ENCODE measurements at places on chromosomes 1 and 21.
A peak's percentile ranks its signal among the peaks of the same experiment; 100 is the strongest.

GRCh38 chr1:20507248-20507563, 745 bp downstream of the MUL1 start:
- DNase-seq = no peak

- DNase-seq = peak; percentile 18
These were observed 120.9 kb upstream of the COL6A1 start for GRCh38 chr21:45860493-45861155.

DNA sequence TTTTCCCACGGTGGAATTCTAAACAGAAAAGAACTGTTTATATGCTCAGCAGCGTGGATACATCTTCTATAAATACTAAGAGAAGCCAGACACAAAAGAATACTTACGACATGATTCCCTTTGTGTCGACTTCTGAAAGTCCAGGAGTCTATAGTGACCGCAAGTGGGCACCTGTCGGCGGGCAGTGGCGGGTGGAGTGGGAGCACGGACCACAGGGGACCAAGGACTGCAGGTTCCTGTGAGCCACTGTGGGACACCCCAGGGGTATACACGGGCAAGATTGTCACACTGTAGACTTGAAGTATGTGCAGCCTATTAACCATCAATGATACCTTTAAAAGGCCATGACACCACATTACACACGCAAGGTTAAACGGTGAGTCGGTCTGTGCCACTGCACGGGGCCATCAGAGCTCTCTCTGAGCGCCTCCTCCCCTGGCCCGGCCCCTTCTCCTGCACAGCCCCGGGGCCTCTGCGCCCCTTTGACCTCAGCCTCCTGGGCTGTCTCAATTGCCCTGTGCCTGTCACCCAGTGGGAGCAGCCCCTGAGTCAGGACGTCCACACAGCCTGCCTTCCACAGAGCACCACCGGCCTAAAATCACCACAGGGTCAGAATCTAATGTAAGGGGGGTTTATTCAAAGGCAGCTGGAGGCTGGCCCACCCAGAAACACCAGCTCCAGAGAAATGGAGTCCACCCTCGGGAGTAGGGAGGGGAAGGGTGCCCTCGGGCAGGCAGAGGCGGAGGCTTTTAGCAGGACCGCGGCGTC, 90.0 kb upstream of the COL6A1 start:
- DNase-seq = no peak

- DNase-seq = no peak
These were observed 50.2 kb downstream of the C21orf91 start for GRCh38 chr21:17768840-17769446.

DNA sequence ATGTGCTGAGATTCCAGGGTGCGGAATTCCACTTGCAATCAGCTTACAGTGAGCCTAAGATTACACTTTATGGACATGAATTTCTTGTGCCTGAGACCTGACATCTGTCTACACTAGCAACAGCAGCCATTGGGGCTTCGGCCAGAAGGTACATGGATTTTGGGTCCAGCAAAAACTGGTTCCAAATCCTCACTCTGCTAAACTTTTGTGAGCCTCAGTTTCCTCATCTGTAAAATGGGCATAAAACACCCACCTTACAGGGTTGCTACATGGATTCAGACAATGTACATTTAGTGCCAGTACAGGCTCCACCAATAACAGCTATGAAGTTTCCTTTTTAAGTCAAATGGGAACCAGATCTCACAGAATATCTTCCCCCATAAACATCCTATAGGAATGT, 30.8 kb downstream of the RHEX start:
- DNase-seq = no peak

DNA sequence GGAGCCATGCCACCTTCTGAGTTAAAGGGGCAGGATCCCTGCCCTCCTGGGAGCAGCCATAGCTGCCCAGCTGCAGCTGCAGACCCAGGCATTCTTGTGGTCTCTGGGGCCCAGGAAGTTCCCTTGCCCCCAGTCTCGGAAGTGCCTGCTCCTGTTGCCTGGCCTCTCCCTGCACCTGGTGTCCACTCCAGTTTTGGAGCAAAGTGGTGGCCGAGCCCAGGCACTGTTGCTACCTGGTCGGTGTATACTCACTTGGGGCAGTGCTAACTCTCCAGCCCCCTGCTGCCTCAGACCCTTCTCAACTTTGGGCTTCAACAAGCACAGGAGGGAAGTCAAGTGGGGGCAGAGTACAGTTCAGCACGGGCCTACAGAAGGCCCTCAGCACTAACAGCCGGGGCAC, 352.9 kb upstream of the NCAM2 start:
- no peak for DNase-seq

DNA sequence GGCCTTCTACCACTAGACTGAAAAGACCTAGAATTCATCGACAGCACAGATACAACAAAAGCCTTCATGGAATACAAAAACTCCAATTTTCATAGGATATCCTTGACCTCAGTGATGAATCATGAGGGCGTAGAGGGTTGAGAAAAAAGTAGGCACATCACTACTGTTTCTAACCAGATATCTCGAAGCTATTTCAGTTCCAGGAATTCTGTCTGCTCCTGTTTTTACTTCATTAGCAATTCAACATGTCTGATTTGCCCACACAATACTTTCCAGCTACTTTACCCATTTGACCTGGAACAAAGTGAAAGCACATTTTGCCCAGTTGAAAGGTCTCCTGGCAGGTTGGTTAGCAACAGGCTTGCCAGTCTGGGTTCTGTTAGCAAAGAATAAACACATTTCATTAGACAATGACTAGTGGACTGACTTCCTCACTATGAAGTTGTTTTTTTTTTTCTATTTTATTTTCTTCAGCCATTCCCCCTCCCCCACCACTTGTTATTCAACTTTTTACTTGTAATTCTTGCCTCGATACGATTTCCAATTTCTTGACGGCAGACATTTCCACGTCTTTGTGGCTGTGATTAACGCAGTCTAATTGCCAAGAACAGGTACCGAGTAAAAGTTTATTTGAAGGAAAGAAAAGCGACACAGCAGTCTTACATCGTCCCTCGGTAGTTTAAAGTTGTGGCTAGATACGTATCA, 4.0 kb upstream of the ZBTB18 start:
- DNase-seq = no peak

DNA sequence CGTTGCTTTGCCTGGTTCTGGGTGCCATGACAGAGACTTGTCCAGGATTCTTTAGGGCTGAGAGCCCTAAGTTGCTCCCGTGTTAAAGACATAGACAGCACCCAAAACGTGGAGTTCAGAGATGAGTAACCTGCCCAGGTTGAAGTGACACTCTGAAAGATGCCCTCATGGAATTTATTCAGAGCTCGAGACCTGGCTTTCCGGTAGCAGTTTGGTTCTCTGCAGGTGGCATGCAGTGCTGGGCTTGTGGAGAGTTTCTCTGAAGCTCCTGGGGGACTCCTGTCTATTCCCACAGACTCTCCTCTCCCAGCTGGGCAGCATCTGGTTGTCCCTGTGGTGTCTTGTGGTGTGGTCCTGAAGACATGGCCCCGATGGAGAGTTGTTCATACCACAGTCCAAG, 241.0 kb downstream of the RHOU start:
- no peak for DNase-seq

DNA sequence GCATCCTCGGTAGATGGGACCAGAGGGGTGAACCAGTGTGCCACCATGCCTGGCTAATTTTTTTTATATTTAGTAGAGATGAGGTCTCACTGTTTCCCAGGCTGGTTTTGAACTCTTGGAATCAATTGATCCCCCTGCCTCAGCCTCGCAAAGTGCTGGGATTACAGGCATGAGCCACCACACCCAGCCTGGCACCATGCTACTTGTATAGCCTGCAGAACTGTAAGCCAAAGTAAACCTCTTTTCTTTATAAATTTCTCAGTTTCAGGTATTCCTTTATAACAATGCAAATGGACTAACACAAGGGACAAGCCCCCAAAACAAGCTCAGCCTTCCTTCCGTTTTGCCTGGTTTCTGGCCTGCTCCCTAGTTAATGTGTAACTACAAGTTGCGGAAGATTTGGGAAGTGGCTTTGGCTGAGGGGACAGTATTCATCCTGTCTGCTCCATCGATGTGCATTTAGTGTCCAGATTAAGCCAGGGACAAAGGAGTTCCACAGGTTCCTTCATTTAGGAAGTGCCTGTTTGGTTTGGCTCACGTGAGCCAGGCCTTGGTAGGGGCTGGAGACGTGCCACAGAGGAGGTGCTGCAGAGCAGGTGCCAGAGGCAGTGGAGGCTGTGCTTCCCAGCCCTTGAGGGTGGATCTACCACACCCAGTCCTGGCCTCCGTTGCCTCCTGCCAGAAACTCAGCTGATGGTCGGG, 4.4 kb downstream of the AVPR1B start:
- DNase-seq = no peak

GRCh38 chr21:45401916-45402900, 2.8 kb upstream of the COL18A1 start:
- DNase-seq = peak; percentile 16

- DNase-seq = no peak
These were observed 97.8 kb downstream of the SLC45A1 start for GRCh38 chr1:8415526-8416278.

DNA sequence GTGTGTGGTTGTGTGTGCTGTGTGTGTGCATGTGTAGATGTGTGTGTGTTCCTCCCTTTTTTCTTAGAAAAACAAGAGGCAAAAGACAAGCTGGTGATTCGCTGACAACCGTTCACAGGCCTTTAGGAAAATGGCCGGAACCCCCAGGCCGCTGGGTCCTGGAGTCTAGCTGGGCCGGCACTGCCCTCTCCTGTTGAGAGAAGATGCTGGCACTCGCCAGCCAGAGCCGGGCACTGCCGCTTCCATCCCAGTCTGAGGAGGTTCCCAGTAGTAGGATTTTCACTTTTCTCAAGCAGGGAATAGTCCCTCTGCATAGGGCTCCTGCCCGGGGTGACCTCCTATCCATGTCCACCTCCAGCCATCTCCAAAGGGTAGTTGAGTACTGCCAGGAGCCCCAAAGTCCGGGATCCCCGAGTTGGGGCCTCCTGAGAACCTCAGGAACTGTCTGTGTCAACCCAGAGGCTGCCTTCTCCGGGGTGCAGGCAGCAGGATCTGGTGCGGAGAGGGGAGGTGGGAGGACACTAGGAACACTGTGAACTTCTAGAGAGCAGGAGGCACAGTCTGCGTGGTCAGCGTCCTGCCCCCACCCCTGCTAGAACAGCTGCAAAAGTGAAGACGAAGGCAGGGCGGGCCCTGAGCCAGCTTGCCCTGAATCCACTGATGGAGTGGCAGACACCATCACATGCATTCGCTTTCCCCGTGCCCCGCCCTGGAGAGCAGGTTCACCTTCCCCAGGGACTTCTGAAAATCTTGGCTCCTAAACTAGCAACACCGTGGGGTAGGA, 44.1 kb upstream of the ARHGEF16 start:
- DNase-seq = peak; percentile 84

DNA sequence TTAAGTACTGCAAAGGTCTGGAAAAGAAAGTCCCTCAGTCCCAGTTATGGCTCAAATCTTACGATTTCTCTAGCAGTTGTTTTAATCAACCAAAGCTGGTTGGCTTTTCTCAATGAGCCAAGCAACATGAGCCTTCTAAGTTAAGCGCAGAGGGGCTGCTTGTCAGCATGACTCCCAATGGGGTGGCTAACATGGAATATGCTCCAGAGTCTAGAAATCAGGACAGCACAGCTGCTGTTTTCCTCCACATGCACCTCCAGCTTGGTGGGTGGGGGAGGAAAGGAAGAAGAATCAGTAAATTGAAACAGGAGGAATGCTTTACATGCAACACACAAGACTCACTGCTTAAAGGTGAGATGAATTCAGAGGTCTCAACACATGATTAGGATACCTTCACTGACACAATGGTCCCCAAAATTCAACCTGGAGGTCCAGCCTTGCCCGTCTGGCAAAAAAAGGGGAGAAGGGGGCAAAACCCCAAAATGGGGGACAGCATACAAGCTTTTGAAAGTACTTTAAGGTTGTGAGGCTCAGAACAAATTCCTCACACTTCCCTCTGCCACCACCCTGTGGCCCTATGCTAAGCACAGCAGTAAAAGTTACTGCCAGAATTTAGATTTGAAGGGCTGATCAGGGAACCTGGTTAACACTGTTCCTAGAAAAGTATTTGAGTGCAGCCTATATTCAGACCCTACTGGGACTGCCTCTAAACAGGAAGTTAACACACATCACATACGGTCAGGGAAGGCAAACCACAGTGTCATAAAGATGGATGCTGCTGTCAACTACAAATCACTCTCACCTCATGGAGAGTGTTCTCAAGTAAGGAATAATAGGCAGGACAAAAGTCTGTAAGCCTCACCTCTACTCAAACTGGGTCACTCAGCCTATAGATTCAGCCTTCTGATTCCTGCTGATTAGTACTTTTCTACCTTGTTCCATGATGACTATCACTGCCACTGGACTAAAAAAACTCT, 2.6 kb downstream of the GATAD2B start:
- DNase-seq = no peak

DNA sequence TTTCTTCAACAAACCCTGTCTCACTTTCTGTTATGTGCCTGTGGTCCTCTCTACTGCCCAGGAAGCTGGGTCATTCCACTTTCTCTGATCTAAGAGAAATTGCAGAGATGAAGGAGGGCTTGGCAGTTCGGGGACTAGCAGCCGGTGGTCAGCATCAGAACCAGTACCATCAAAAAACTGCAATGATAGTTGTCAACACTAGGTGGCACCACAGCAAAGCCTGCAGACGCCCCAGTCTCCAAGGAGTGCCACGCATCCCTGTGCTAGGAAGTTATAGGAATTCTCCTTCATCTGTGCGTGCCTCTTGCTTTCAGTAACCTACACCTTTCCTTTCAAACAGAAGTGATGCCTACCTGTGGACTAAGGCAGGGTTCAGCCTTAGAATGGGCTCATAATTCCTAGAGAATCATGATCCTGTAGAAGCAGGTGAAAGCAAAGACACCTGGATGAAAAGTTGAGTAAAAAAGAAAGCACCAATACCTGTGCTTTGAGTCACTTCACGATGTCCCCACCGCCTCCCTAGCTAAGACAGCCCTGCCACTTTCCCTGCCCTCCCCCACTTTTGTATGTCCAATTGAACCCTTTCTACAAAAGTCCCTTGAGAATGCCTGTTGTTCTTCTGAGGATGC, 129.2 kb downstream of the ADAMTS1 start:
- DNase-seq = peak; percentile 40

Measured in femur (tissue), 1 donor.